ENCODE measurements at places on chromosomes 2 and 18. TPM values are rescaled to one million over a fixed set of nuclear protein-coding genes. Genes with fewer than 3 reads are reported as not detected.

DNA sequence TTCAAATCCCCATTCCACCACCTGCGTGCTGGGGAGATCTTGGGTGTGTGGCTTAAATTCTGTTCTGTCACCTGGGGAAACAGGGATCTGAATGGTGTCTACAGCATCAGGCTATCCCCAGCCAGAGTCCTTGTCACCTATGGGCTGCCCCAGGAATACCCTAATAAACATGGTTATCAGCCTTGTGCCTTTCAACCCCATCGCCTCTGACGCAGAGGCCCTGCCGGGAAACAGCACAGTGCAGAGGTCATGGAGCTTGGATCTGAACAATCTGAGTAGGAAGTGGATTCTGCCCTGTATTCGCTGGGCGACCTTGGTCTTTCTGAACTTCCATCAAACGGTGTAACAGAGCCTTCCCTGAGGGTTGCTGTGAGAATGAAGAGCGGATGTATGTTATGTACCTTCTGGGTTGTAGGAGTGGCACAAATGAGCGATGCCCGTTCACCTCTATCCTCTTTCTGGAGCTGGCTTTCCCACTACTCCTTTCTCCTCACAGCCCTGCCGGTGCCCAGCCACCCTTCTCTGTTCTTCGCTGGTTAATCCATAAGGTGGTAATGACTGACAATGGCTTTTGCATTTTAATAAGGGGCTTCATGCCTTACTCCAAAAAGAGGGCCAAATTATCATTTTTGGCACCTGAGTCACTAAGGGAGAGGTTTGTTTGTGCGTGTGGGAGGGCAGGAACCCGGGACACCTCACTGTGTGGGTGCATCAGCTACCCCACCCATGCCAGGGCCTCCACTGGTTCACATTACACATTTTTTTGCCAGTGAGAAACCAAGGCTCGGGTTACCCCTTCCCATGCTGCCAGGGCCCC lies 256.5 kb downstream of the MYCN start:
- DNase-seq = no peak

The MAP3K19 gene
- total RNA-seq = not detected

DNA sequence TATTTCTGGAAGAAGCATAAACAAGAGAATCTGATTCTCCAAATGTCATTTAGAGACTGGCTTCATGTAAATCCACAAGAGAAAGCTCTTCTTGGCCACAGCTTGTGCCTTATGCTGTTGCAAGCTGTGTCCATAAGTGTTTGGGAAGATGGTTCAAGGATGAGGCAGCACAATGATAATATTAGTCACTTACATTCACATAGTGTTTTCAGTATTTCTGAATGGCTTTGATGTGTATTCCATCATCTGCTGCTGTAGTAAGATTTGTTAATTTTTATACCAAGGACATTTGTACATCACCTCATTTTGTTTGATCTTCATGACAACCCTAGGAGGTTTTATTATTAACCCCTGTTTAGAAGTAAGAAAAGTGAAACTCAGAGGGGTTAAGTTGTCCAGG lies 29.9 kb downstream of the CREG2 start:
- no peak for DNase-seq

GRCh38 chr2:226137201-226137811 lies 662.3 kb downstream of the IRS1 start:
- DNase-seq = no peak

DNA sequence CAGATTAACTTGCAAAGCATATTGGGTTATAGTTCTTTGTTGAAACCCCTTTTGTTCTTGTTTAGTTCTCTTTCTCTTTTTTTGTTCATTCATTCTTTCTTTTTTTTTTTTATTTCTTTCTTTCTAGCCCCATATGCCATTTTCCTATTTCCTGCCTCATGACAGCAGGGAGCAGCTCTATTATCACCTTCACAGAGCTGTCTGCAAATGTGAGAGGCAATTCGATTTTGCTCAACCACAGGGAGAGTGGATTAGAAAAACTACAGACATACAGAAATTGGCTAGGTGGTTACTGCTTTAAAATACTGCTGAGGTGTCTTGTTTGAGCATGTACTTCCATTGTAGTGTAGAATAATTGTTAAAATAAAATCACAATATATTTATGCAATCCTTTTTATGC lies 44.2 kb upstream of the TBR1 start:
- no peak for DNase-seq

GRCh38 chr2:7057865-7058400 lies 140.7 kb downstream of the RNF144A start:
- DNase-seq = no peak

The TUBB8B gene
- total RNA-seq = not detected

The DHRS9 gene
- total RNA-seq = not detected

- no peak for DNase-seq
These were observed 1.4 kb upstream of the SF3B6 start for GRCh38 chr2:24077535-24077877.

DNA sequence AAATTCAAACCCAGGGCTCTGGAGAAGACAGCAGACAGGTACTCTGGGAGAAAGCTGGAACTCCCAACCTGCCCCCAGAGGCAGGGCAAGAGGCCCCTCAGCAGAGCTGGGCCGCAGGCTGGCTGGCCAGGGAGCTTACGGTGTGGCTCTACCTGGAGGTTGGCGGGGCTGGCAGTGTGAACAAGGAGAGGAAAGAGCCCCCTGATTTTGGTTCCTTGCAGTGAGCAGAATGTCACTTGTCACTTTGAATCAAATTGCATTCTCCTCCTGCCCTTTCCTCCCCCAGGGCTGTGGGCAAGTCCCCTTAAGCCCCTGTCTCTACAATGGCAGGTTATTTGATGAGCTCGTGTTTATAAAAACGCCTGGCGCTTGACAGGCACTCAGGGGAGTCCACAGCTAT lies 32.6 kb downstream of the MYO7B start:
- no peak for DNase-seq

The ST6GAL2 gene
- not detected for total RNA-seq

GRCh38 chr2:154533300-154533940 lies 165.1 kb upstream of the KCNJ3 start:
- no peak for DNase-seq

DNA sequence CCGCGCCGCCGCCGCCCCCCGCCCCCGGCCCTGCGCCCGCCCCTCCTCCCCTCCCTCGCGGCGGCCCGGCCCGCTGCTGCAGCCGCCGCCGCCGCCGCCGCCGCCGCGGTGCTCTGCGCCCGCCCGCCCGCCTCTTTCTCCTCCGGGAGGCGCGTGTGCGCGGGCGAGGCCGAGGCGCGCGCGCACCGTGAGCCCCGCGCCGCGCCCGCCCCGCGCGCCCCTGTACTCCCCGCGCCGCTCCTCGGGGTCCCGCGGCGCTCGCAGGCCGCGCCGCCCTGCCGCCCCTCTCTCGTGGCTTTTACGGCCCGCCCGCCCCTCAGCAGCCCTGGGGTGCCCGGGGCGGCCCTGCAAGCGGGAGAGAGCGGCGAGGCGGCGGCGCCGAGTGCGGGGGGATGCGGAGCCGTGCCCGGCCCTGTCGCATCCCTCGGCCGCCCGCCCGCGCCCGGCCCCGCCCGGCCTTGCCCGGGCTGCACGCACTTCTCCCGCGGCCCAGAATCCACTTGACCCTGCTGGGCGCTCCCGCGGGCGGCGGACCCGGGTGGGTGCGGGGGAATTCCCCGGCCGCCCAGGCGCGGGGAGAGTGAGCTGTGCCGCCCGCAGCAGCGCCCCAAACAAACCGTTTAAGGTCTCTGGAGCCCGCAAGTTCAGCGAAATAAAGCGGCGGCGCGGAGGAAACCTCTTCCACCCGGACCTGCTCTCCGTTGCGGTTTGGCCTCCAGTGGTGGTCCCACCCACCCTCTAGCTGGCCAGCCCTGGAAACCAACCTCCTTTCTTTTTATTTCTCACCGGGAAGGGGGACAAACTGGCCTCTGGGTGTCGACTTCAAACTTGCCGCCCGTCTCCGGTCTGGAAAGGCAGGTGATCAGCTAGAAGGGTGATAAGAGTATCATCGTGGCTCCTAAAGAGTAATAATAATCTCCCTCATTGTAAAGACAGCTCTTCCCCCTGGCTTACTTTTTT lies 37.4 kb downstream of the AFF3 start:
- no peak for DNase-seq

GRCh38 chr2:161233858-161234431 lies 73.7 kb downstream of the TANK start:
- no peak for DNase-seq

DNA sequence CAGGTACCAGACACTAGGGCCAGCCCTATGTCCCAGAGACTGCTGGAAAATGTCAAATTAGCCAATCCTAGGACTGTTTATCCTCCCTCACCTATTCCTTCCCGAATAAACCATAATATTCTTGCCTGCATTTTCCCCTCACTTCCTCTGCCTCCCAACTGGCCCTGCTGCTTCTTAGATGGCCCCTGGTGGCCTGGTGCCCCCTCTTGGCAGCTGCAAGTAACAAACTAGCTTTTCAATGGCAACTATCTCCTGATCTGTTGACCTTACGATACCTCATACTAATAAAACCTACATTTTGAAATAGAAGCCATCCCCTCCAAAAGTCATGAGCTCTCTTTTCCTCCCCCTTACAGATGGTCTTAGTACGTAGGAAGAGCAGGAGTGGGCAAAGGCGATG lies 132.0 kb downstream of the ALPK2 start:
- no peak for DNase-seq

- DNase-seq = peak; percentile 58
These were observed 18.1 kb downstream of the ZNF516 start for GRCh38 chr18:76476665-76477561.

- no peak for DNase-seq
These were observed 13.8 kb downstream of the RFTN2 start for GRCh38 chr2:197661626-197662025.

- DNase-seq = no peak
These were observed 501.4 kb downstream of the CCDC85A start for GRCh38 chr2:56685205-56685604.

DNA sequence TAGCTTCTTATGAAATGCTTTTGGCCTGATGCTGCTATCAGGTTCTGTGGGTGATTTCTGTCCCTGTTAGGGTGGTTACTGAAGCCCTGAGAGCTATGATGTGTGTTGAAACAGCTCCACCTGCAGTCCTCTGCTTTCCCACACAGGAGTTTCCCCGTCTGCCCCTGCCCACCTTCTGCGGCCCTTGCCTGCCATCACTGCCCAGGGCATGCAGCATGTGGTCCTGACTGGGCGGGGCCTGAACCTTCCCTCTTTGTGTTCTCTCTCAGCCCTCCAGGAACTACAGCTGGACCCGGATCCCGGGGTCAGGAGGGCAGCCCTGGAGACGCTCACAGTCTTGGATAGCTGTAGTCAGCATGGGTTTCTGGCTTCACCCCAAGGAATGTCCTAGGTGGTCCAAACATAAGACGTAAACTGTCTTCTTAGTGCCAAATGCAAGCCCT lies 21.4 kb downstream of the HJURP start:
- no peak for DNase-seq

- no peak for DNase-seq
These were observed 122.9 kb downstream of the MBP start for GRCh38 chr18:77009675-77010074.

DNA sequence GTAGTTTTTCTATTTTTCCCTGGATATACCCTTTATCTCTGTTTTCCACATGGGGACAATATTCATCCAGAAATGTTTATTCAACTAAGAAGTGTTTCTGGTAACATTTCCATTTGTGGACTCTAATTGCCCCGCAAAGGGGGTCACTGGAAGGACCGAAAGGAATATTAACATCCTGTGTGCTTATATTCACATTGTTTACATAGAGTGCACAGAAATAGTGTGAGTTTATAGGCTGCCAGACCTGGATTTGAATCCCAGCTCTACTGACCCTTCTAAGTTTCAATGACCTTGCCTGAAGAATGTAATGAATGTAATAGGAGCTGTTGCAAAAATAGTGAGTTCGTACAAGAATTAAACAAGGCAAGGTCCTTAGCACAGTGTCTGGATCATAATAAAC lies 152.9 kb upstream of the NCKAP5 start:
- DNase-seq = no peak

GRCh38 chr2:240600451-240600961 lies 14.0 kb downstream of the CAPN10 start:
- no peak for DNase-seq

- DNase-seq = no peak
These were observed 73.7 kb downstream of the NCAPH start for GRCh38 chr2:96409081-96409819.

- no peak for DNase-seq
These were observed 2.7 kb downstream of the C18orf54 start for GRCh38 chr18:54360406-54360805.

GRCh38 chr2:223054193-223054781 lies 2.3 kb downstream of the KCNE4 start:
- DNase-seq = no peak

GRCh38 chr18:57584444-57584843 lies 2.1 kb downstream of the FECH start:
- DNase-seq = no peak

The SULT1C2 gene
- not detected for total RNA-seq

- DNase-seq = no peak
These were observed 8.3 kb downstream of the TM4SF20 start for GRCh38 chr2:227370791-227371312.

- DNase-seq = no peak
These were observed 90.3 kb downstream of the C1QL2 start for GRCh38 chr2:119068154-119068725.

DNA sequence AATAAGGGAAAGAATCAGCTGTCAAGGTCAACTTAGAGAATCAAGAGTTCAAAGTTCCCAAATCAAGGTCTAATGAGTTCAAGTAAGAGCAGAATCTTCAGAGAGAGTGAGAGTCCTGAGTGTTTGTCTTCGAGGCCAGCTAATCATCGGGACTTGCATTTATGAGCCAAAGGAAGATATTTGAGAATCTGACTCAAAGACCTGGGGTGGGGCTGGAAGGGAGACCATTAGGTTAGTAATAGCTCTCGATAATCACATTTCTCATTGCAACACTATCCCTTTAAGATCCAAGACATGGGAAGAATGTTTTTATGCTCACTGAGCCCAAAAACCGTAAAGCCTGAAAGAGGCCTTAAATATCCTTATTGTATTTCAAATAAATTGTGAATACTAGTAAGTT lies 72.0 kb upstream of the FSHR start:
- DNase-seq = no peak

DNA sequence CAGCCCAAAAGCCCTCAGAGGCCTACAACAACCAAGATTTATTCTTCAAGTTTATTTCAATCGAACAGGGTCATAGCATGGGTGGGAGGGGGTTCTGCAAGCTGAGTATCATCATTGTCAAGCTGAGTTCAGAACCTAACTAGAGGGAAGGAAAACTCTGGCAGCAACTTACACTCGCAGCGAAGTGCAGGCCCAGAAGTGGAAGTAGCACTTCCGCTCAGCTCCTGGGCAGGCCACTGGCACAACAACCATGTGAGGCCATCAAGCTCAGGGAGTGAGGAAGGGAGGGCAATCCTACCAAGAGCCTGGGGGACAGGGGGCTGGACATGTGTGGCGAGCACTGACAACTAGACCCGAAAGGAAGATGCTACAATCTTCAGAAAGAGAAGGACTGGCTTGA lies 4.8 kb downstream of the UXS1 start:
- DNase-seq = no peak

GRCh38 chr2:200624658-200625057 lies 38.8 kb downstream of the AOX1 start:
- DNase-seq = no peak

- no peak for DNase-seq
These were observed 62.9 kb downstream of the MTHFD2 start for GRCh38 chr2:74261204-74261864.
